ENCODE measurements at places on chromosomes 2 and 18.

GRCh38 chr2:95314598-95314963, 17.4 kb downstream of the KCNIP3 start:
- no peak for DNase-seq

GRCh38 chr2:241511091-241511741, 2.8 kb upstream of the STK25 start:
- DNase-seq, result no peak

- no peak for DNase-seq
Measured at GRCh38 chr2:236985761-236986339, 99.8 kb upstream of the COPS8 start.

- no peak for DNase-seq
Measured at GRCh38 chr2:177636672-177637071, 244.1 kb downstream of the AGPS start.

DNA sequence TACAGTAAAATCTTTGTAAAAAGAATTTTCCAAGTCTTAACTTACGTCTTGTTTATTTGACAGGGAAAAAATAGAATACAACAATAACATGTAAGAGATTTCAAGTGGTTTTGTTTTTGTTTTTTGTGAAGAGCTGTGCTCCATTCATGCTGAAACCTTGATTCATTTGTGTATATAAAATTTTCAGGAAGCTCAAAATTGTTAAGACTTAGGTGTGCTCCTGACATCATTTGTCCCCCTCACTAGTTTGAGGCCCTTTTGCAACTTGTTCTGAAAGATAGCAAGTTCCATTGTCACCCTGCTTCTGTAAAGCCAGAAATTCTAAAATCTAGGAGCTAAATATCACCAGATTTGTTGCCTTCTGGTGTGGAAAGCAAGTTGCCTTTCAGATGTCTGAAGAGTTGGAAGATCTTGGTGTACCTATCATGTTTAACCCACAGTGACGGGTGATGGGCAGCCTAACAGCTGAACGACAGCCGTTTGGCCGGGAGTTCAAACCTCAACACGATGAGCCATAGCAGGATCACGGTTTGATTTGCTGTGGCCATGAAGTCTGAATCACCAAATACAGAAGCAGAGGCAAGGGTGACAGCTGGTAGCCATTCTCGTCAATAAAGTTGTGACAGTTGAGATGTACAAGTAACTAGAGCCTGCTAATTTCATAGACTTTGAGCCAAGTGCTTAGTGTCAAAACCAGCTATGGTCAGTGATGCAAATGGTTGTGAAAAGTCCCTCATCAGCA, 205.5 kb upstream of the SP5 start:
- peak; percentile 28 for DNase-seq

- no peak for DNase-seq
Measured at GRCh38 chr2:63737081-63737751, 104.5 kb upstream of the UGP2 start.

DNA sequence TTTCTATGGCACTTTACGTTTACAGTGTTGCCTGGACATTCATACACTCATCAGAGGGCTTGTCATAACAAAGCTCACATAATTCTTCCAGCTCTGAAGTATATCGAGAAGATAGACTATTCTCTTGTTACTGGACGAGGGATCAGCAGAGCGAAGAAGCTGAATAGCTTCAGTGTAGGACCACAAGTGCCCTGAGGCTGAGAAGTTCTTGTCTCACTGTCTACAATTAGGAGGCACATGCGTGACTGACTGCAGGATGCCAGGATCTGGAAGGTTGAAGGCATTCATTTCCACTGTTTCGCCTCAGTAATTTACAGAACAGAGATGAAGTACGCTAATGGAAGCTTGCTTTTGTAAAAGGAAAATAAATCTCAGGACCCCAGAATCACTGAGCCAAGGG, 9.6 kb downstream of the SH3YL1 start:
- no peak for DNase-seq

DNA sequence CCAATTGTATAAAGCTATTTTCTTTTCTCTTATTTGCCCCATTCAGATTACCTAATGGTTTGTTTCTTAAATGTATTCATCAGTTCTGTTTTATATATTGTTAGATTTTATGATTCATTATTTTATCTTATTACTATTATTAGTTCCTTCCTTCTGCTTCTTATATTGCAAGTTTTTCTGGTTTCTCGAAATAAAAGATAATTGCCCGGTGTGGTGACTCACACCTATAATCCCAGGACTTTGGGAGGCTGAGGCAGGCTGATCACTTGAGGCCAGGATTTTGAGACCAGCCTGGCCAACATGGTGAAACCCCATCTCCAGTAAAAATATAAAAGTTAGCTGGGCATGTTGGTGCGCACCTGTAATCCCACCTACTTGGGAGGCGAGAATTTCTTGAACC, 37.8 kb downstream of the ANTXR1 start:
- no peak for DNase-seq

DNA sequence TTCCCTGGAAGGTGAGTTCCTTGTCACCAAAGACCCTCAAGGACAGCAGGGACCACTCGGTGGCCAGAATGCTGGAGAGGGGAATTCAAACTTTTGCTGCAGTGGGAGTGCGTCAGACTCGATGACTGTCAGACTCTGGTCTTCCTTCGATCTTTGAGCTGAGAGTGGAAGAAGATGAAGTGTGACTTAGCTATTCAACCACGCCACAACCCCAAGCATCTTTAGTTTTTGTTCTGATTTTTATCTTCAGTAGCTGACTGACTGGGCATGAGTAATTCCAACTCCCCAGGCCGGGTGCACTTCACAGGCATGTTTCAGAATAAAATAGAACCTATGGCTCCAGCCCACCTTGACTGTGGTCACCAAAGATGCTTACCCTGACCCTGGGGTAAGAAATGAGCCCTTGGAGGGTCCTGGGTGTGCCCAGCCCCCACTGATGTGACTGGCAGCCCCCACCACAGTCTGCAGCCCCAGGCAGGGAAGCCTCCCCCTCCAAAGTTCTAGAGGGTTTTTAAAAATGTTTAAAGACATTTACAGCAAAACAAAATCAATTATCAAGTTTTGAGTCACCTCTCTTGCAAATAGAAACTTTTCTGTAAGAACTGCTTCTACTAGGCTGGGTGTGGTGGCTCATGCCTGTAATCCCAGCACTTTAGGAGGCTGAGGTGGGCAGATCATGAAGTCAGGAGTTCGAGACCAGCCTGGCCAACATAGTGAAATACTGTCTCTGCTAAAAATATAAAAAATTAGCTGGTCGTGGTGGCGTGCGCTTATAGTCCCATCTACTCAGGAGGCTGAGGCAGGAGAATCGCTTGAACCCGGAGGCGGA, 24.9 kb upstream of the YWHAQ start:
- DNase-seq, result peak; percentile 94

DNA sequence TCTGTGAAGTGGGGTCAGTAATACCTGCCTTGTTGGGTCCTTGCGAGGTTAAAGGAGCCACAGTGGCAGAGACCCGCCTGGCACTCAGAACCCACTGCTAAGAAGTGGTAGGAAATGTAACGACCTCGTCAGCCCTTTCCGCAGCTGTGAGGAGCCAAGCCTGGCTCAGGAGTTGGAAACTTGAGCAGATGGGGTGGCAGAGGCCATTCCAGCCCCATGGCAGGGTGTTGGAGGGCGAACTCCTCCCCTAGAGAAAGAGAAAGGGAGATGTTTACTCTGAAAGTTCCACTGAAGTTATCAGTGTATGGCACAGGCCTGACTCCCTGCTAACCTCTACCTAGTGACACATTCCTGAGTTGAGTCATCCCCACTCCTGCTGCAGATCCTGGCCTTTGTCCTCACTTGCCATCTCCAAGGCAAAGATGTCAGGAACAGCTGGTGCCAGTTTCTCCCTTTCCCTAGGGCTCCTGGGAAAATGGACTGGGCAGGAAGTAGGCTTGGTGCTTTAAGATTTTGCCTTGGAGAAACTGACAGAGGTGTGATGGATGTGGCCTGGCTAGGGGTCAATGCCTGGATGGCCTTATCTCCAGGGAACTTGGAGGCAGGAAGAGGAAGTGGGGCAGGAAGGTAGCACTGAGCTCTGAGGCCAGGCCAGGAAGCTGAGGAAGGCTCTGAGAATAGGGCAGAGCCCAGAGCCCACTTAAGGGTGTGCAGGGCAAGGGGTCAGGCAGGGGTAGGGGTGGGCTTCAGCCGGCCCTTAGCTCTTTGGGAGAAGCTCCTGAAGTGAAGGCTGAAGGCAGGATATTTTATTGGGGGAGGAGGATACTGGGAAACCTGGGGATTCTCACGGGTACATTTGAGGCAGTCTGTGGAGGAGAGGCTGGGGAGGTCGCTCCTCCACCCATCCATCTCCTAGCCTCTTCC, 888 bp downstream of the VAMP5 start:
- DNase-seq, result peak; percentile 69

DNA sequence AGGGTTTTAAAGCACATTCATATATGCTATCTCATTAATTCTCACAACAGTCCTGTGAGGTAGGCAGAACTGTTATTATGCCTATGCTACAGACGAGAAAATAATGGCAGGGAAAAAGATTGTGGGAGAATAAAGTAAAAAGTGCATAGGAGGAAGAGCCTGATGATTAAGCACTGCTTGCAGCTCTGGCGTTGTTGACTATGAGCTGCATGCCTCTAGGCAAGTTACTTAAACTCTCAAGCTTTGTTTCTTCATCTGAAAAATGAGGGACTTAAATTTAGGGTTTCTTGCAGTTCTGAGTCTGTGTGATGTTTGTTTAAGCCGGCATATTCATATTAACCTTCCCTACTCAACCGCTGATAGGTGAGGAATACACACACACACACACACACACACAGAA, 51.6 kb upstream of the RAPH1 start:
- no peak for DNase-seq

DNA sequence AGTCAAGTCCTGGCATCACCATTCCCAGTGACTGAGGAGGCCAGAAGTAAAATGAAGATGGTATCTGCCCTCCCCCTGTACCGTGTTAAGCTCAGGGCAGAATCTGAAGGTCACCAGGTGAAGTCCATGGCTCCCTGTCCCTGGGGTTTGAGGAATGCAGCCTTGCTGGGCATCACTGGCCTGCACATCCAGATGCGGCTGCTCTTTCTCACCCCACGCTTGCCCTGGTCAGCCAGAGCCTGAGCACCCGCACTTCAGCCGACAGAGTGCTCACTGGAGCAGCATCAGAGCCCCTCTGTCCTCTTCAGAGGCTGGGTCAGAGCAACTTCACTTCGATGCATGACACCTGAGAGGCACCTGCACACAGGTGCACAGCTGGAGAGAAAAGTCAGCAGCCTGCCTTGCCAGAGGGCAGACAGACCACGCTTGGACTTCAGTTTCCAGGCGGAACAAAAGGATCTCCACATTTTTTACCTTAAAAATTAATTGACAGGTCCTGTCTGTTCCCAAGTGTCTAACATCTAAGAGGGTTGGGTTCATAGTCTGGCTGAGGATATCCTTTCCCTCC, 267.3 kb downstream of the ANAPC1 start:
- DNase-seq, result no peak

- no peak for DNase-seq
Measured at GRCh38 chr18:6590326-6590725, 139.2 kb upstream of the ARHGAP28 start.

DNA sequence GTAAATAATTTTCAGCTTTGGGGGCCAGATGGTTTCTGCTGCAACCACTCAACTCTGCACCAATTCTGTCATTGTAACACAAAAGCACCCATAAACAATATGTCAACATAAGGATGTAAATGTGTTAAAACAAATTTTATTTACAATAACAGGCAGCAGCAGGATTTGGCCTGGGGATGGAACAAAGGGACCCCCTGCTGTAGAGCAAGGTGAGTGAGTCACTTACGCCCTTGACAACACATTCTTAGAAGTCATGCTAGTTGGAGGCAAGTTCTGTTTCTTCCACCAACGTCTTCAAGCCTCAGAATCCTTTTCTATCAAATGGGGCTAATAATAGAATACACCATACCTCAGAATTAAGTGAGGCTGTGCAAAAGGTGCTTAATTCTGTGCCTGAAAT, 610.2 kb upstream of the SYT4 start:
- DNase-seq, result no peak

DNA sequence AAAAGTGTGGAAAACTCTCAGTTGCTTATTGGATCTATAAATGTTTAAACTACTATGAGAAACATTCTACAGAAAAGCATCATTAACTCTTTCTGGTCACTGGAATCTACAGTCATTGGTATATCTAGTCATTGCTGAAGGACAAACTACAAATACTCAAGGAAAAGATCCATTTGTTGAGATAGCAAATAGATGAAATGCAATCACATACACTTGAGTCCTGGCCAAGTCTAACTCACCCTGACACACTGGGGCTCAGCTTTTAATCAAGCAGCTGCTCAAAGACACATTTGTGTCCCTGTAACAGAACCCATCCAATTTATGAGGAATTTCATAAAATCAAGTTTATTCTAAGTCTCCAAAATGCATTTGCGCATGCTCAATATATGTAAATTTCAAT, 68.7 kb downstream of the CDH2 start:
- no peak for DNase-seq

DNA sequence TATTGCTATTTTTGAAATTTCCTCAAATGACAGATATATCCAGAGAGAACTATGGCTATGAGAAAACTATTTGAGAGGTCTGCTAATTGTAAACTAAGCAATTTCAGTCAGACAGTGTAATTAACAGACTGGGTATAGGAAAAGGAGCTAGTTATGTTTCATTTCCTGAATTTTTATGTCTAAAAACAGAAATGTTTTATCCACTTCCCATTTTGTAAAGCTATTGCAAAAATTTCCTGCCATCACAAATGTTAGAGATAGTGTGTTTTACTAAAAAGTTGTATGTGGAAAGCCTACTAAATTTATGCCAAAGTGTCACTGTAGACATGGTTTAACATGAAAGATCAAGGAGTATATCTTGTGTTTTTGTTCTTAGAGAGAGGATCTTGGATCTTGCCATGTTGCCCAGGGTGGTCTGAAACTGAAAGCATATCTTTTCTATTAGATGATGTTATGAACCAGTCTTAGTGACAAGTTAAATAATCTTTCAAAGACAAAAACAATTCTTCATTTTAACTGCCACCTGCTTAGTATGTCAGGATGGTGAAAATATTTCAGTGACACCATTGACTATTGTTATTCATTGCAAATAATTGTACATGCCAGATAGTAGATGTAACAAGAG, 40.5 kb upstream of the ITPRID2 start:
- DNase-seq, result no peak

DNA sequence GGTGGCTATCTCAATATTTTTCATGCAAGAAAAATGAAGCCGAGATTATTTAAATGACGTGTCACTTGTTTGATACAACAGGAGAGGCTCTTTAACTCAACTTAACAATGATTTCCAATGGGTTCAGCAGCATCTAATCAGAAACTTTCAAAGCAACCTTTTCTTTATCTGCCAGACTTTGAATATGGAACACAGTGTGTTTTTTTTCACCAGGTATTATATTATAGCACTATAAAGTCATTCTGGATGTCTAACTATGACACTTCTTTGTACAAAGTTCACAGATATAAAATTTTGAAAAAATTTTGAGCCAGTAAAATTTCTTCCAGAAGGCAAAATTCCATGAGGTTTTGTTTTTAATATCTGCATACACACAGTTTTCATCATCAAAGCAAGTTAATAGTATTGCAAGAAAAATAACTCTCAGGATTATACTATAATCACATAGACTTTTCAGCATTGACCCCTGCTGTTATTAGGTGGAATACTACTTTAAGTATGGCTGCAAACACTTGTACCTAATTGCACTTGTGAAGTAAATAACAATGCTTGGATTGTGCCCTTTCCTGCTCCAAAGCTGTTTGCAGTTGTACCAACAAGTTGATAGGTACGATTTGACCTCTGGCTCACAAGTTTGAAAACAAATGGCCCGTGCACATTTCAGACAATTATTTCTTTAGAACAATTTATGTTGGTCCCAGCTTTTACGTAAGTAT, 44.0 kb upstream of the DSG1 start:
- DNase-seq, result no peak

GRCh38 chr2:155727187-155727895, 605.2 kb downstream of the NR4A2 start:
- no peak for DNase-seq

GRCh38 chr2:201358684-201359083, 1.5 kb upstream of the FLACC1 start:
- peak; percentile 95 for DNase-seq
